Karpas-422 (cell line): ENCODE measurements at places on chromosomes 7 and 10.
A peak's percentile ranks its signal among the peaks of the same experiment; 100 is the strongest.

DNA sequence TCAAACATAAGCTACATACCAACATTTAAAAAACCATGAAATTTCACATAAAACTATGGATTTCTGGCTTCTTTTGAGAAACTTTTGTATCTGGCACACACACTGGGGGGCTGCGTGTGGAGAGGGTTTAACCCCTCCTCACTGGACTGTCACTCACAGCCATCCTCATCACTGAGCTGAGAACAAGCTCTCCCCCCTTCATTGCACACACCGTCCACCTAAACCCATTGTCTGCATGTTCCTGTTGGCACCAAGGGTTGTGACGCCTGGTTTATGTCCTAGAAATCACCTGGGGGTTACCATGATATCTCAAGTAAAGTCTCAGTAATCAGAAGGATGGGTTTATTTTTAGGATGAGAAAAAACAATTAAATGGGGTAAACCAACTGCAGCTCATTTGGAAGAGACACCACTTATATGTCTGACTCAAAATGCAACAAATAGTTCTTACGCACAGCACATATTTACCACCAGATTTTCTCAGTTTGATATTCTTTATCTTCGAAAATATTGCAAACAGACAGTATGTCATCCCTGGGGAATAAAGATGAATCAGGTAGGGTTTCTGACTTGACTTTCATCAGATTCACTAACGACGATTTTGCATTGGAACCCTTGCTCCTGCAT is 218.5 kb upstream of the KLF6 start:
- DNase-seq, result no peak

GRCh38 chr10:4514445-4515108 is 311.4 kb upstream of the AKR1E2 start:
- DNase-seq, result peak; percentile 65

DNA sequence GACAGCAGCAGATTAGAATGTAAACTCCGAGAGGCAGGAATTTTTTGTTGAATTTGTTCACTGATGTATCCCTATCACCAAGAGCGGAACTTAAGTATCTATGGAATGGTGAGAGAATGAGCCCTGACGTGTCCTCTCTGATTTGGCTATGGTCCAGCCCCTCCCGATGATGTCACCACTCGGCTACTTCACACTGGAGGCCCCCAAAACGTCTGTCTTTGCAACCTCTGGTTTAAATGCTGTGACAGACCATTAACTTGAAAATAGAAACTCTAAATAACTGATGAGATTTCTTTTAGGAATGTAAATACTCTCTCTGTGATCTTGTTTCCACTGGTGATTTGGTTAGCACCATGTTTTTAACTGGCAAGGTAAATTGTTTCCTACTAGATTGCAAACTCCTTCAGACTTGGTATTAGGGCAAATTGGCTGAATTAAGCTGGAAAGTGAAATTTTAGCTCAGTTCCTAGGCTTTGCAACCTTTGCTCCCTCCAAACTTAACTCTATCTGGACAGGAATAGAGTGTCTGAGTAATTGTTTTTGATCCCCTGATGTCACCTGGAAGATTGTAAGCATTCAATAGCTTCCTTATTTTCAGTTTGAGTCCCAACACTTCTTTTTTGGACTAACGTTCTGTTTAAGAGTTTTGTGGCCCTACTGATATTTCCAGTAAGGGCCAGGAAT is 19.1 kb downstream of the SLC16A12 start:
- DNase-seq, result no peak

DNA sequence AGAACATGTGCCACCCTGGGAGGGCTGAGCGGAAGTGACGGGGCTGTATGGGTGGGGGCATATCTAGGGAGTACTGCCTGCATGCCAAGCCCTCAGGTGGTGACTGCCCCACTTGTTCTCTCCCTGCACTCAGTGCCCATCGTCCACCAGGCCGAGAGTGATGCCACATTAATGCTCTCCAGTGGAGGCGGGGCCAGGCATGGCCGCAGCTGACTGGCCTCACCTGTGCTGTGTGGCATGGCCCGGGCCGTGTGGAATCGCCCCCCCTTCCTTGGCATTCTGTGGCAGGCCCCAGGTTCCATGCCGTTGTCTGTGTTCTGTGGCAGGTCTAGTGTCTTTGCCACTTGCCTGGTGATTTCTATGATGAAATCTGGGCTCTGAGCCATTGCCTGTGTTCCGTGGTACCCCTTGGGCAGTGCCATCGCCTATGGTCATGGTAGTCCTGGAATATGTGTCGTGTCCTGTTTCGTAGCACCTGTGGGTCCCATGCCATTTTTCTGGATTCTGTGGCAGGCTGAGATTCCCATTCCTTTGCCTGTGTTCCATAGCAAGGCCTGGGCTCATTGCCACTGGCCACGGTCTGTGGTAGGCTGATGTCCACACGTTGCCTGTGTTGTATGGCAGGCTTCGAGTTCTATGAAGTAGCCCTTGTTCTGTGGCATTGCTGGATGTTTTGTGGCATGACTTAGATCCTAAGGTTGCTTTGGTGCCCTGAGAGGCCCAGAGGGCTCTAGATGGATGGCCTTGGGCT is 8.9 kb downstream of the FLNC start:
- no peak for DNase-seq

- DNase-seq, result no peak
Measured at GRCh38 chr10:121566755-121567154, 31.5 kb downstream of the FGFR2 start.

DNA sequence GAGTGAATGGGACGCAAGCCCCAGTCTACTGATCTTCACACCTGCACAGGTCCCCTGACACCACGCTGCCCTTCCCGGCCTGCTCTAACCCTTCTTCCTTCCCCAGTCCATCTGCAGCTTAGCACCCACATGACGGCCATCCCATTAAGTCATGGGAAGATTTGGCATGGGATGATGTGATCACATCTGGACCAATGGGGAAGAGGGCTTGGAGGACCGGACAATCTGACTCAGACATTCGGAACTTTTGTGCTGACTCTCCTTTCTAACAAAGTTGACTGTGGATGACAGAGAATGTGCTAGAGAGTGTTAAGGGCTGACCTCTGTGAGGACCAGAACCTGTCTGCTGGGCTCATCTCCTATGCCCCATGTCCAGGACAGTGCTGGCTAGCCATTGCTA is 15.6 kb downstream of the CXCL12 start:
- DNase-seq, result no peak

DNA sequence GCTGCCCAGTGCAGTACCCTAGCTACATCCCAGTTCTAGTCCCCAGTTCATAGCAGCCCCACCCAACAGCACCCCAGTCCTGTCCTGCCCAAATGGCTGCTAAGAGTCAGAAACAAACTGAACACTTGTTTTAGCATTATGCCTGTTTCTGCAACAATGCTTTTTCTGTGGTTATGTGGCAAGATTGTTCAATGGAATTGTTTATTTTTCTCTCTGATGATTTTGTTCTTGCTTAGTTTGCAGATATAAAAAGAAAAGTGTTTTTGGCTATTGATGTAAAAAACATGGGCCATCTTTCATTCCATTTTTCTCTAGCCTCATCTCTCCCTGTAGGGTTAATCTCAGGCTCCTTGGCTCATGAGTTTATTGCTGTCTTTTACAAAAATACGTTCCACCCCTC is 42.5 kb downstream of the LRRC4 start:
- DNase-seq, result no peak
